Fibroblast of skin of abdomen (primary cell): ENCODE measurements at places on chromosomes 16 and 17.

DNA sequence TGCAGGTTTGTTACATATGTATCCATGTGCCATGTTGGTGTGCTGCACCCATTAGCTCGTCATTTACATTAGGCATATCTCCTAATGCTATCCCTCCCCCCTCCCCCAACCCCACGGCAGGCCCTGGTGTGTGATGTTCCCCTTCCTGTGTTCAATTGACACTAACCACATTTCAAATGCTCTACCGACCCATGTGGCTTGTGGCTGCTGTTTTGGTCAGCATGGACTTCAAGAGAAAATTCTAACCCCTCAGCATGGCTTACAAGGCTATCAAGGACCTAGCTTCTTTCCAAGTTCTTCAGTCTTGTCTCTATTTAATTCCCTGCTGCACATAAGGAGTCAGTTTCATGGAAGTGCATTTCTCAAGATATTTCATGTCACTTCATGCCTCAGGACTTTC is 52.9 kb downstream of the MMD start:
- no peak for DNase-seq

DNA sequence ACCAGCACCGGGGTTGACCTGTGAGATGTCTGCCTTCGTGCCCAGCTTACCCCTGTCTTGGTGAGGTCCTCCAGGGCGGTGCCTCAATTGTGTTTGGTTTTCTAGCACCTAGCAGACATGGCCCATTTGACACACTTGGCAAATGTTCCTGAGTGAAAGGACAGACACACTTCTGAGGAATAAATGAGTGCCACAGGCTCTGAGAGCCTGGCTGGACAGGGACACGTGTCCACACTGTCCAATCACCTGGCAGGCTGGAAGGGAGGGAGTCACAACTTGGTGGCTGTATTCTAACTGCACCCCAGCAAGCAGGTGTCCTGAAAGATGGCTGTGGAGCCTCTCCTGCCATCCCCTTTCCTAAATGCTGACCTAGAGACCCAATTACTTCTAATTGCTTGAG is 7.4 kb downstream of the MAP3K14 start:
- no peak for DNase-seq

DNA sequence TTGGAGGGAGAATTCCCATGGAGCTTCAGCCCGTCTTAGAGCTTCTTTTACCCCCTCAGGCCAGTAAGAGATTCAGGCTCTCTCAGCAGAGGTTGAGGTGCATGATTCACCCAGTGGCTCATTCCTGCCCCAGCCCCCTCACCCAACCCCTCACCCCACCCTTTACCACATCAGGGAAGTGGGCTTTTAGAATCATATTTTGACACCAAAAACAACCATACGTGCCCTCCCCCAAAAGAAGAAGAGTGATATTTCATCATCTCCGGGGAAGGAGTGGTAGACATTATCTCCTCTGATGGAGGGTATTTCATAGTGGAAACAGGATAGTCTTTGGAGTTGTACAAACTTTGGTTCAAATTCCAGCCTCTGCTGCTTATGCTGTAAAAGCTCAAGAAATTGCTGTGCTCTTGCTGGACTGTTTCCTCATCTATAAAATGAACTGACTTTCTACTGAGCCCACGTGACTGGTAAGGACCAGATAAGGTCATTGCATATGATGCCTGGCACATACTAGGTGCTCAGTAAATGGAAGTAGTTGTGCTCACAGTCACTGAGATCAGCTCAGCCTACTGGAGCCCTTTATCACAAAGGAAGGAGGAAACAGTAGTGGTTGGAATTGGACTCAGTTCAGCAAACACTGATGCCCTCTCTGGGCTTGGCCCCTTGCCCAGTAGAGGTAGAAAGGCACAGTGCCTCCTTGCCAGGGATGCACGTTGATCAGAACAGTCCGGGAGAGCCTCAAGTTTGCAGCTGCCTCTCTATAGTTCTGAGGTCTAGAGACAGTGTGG is 18.3 kb upstream of the CCL5 start:
- DNase-seq, result no peak

DNA sequence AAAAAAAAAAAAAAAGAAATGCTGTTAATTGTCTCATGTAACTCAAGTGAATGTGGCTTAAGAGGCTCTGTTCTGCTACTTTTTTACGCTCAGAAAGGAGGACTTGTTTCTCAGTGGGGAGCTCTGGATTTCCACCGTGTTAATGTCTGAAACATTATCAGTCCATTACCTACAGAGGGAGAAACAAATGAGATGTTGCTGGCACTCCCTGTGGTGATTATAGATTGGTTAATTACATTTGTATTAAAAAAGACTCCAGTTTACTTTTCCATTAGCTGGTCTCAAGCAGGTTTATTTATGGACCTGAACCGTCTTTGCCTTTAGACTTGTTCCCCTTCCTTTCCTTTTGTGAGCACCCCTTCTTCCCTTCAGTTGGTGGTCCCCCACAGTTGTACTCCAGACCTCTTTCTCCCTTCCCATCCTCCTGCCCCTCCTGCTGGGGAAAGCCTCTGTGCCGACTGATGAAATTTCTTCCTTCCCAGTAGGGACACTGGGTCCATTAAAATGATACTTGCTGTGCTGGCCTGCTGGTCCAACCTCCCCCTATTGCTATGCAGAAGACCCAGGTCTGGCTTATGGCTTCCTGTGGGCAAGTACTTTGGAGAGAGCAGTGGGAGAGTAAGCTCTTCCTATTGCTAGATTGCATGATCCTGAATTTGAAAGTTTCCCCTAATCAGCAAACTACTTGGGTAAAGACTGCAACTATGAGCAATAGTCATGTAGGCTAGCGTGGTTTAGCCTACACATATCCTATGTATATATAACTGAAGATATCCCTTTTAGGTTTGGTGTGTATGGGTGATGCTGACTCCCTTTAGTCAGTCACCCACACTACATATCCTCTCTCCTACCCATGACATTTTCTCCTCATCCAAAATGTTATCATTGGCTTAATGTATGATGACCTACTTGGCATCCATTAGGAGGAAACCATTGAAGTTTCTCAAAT is 8.1 kb downstream of the CDC6 start:
- DNase-seq, result no peak

DNA sequence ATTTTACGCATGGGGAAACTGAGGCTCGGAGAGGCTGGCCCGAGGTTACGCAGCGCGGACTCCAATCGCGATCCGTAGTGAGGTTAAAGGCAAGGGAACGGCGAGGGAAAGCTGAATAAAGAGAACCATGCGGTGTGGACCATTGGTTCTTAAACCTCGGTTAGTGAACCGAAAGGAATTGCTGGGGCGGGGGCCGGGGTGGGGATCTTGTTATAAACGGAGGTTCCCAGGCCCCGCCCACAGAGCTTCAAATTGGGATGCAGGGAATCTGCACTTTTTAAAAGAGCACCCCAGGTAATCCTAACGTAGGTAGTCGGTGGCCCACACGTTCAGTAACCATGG is 524 bp downstream of the IQCK start:
- DNase-seq, result no peak
